HS-5 (cell line): ENCODE measurements at places on chromosomes 2 and 18.

DNA sequence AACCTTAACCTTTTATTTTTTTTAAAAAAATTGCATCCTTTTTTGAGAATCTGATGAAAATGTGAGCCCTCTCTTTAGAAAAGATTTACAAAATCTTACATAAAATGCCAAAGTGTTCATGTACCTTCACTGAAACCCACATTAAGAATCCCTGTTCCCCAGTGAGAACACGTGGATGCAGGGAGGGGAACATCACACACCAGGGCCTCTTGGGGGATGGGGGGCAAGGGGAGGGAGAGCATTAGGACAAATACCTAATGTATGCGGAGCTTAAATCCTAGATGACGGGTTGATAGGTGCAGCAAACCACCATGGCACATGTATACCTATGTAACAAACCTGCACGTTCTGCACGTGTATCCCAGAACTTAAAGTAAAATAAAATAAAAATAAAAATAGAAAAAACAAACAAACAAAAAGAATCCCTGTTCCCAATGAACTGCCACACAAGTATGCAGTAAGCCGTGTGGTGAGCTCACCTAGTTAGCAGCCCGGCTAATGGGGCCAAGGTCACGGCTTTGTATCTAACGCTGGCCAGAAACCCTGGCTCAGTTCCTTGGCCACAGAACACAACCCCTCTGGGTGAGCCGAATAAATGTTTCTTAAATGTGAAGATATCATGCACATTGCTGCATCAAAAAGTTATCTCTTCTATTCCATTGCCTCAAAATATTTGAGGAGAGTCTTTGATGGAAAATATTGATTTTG is 41.4 kb downstream of the CHST9 start:
- no peak for DNase-seq

GRCh38 chr2:150538651-150539201 is 51.3 kb upstream of the RND3 start:
- DNase-seq: peak; percentile 47

DNA sequence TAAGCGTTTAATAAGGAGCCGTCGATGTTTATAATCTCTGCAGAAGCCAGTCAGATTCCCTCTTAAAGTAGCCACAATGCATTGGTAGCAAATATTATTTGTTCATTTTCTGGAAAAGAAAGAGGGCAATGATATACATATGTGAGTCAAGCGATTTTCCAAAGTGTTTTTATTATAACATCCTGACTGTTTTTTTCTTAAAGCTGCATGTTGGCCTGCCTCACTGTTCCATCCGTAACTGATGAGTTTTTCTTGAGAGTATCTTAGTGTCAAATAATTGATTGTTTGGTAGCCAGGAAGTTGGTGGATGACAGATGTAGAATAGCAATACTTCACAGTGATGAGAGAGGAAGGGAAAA is 3.7 kb downstream of the TSHZ1 start:
- DNase-seq: no peak

DNA sequence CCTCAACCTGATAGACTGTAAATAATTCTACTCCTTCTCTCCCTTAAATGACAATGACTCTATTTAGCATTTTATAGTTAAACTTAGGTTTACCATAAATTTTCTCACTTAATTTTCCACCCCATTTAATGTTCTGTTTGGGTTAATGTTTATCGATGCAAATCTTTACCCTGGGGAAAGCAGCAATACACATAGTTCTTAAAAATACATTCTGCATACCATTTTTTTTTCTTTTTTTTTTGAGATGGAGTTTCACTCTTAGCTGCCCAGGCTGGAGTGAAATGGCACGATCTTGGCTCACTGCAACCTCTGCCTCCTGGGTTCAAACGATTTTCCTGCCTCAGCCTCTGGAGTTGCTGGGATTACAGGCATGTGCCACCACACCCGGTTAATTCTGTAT is 14.0 kb downstream of the STAM2 start:
- DNase-seq: no peak

GRCh38 chr2:230849633-230850357 is 14.9 kb upstream of the ITM2C start:
- DNase-seq: no peak

DNA sequence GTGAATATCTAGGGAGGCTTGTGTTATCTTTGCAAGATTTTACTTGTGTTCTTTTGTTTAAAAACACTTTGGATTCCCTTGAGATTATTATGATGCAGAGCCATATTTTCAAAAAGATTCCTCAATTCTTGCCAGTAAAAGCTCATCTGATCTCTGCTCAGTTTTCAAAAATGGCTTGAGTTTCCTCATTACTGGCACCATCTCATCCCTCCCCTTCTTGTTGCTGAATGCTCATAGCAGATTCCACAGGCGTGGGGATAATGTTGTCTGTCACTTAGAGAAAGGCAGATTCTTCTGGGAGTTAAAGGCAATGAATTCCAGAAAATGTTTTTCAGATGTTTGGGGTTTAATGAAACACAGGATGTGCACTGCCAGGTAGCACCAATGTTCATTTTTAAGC is 170.4 kb upstream of the TANK start:
- DNase-seq: no peak

- no peak for DNase-seq
Measured at GRCh38 chr2:220104871-220105351, 477.5 kb downstream of the SLC4A3 start.

DNA sequence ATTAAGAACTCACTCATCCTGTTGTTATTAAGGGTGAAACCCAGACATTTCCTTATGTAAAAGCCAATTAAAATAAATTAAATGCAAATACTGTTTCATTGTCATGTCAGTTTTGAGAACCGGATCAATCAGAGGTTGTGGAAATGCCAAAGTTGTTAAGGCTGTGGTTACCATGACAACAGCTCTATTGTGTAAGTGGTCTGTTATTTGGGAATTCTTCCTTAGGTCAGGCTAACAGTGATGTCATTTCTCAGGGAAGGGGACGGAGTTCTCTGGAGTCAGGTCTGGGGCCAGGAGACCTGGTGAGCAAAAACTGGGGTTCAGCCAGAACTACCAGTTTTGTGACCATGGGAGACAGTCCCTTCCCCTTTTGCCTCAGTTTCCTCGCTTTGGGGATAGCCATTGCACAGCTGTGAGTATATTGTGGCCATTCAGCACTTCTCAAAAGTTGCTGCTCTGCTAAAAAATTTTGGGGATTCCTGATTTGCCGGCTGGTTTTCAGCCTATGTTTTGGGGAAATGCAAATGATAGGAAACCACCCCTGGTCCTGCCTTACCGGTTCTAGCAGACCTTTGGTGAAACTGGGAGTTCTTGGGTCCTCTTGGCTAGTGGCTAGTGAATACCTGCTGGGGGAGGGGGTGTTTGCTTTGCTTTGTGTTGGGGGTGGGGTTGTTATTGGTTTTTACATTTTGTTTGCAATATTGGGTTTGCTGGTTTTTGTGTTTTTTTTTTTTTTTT is 21.6 kb downstream of the HPCAL1 start:
- DNase-seq: peak; percentile 20

- DNase-seq: no peak
Measured at GRCh38 chr2:20531633-20532262, 84.9 kb downstream of the RHOB start.

GRCh38 chr2:43047187-43047780 is 179.1 kb downstream of the ZFP36L2 start:
- no peak for DNase-seq

DNA sequence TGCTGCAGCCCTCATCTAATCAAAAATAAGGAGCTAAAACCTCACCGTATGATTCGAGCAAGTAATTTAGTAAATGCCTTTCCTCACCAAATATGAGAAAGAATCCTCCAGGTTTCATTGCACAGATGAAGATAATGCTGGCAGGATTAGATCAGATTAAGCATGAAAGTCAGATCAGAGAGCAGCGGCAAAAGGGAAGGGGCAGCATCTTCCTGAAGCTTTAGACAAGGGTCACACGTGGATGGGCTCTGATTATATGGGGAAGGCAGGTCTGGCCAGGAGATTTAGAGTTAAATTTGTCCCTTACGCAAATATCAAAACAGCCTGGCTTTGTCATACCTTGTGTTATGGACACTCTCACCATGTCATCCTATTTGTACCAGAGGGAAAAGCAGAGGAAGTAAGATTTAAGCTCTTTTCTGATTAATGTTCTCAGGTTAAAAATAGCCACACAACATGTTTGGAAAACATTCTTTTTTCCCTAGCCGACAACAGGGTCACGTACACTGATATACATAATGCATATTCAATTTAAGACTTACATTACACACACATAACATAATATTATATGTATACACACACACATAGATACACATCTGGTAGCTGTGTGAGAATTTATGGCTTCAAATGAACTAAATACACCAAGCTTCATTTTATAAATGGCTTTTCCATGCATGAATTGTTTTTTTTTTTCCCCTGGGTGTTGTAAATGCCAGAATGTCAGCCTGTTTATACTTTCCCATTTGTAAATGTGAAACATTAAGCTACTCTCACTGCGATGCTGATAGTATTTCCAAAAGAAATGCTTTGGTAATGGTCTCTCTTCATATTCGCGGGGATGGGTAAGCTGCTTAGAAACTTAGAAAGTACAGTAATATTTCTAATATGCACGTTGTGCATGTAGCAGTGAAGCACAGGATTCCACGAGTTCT is 196.3 kb upstream of the SIX3 start:
- no peak for DNase-seq

GRCh38 chr2:98757904-98758421 is 27.0 kb upstream of the MGAT4A start:
- peak; percentile 100 for DNase-seq

- DNase-seq: no peak
Measured at GRCh38 chr2:88754585-88755320, 63.3 kb downstream of the RPIA start.

DNA sequence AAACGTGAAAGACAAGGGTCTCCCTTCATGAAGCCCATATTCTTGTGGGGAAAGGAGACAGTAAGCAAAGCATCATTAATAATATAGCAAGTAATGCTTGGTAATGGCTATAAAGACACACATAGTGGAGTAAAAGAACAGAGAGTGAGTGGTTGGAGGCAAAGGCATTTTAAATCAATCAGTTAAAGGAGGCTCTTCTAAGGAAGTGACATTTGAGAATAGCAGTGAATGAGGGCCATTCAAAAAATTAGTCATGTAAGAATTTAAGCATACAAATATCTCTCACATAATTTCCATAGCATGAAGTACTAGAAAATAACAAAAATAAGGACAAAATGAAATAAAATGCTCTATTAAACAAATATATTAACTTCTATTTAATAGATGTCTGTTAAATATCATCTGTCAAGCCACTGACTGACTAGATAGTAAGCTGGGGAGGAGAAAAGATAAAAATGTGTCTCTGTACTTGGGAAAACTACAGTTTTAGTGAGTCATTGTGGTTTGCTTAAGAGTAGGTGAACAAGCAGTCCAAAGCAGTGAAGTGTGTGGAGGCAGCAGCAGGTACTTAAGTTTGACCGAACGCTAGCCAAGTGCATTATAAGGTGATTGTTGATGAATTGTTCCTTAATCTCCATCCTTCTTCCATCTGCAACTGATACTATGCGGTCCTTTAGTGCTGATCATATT is 160.1 kb downstream of the PARD3B start:
- DNase-seq: no peak

DNA sequence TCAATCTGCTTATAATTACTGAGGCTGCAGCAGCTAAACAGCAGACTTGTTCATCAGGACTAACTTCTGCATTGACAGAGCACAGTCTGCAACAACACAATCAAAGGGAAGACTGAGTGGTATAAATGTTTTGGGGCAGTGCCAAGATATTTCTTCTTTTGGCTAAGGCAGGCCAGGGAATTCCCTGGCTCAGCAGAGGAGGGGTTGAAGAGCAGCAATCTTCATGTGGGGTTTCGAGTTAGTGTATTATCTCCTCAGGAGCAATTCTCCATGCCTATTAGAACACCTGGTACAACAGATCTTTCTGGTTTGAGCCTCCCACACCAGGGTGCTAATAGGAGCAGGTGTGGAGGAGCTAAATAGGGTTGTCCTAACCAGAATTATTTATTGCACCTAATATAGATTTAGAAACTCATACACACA is 103.0 kb upstream of the STK17B start:
- no peak for DNase-seq

DNA sequence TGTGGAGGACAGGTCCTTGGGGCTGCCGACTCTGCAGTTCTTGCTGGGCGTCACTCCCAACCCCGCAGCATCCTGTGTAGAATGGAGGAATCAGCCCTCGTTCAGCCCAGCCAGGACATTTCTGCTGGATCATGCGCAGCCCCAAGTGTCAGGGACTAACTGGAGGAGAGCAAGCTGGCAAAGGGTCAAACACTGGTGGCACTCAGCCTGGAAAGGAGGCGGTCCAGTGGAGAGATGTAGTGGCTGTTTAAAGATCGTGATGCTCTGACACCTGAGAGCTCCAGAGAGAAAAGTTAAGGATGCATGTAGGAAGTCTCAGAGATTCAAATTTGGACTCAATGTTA is 63.6 kb upstream of the SH3RF3 start:
- DNase-seq: no peak

DNA sequence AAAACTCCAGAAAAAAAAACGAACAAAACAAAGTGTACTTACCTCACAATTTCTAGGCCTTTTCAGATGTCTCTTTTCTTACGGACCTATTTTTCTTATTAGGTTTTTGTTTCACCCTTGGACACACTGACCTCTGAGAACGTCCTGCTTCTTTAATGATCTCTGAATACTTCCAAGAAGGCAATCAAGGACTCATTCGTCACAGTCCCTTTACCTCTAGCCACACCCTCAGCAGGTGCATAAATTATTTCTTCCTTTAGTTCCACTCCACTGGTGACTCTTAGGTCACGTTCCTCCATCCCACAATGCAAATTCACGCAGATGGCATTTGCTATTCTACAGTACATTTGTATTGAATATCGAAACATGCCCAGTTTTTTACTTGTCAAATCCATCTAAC is 21.9 kb downstream of the PELI1 start:
- no peak for DNase-seq

DNA sequence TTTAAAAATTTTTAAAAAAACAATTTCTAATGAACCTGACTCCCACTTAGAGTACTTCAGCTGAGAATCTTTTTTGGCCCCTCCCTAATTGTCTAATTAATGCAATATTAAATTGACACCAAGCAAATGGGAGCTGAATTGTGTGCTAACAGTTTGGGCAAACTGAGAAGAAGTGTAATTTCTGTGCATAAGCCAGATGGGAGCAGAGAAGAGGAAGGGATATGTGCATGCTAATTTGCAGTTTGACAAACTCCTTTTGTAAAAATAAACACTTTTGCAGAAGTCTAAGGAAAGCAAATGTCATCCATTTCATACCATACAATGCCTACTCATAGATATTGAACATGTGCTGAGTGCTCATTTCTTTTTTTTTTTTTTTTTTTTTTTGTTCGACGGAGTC is 332.0 kb downstream of the CYRIA start:
- DNase-seq: no peak

DNA sequence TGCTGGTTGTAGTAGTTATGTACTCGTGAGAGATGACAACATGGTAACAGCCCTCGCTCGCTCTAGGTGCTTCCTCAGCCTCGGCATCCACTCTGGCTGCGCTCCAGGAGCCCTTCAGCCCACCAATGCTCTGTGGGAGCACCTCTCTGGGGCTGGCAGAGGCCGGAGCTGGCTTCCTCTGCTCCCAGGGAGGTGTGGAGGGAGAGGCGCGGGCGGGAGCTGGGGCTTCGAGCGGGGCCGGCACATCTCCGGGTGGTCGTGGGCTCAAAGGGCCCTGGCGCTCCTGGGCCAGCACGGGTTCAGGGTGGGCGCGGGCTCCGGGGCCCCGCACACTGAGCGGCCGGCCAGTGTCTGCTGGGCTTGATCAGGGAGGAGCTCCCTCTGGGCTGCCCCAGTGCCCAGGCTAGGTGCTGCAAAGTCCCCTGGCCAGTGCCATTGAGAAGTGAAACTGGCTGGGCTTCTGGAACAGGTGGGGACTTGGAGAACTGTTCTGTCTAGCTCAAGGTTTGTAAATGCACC is 1012.1 kb downstream of the CNTNAP5 start:
- no peak for DNase-seq

GRCh38 chr2:239712755-239713154 is 311.9 kb upstream of the HDAC4 start:
- no peak for DNase-seq
